ENCODE measurements at places on chromosomes 4 and X. TPM values are rescaled to one million over a fixed set of nuclear protein-coding genes. Genes with fewer than 3 reads are reported as not detected.
A peak's percentile ranks its signal among the peaks of the same experiment; 100 is the strongest.

DNA sequence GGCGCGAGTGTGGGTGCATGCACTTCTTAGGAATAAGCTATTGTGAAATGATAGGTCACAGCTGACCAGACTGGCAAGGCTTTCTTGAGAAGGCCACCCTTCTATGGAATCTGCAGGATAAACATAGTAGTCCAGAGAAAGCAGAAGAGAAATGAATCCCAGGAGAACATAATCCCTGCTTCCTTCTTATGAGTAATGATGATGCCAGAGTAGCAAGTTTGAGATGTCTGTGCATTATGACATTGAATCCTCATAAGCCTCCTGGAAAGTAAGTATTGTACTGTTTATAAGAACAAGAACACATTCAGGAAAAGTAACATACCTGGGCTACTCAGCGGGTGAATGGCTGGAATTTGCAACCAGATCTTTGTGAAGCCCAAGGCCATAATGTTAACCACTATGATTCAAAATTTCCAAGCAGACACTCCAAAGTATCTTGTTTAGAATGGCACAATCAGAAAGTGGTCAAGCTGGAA is 272.1 kb upstream of the HS3ST1 start:
- ATAC-seq = no peak

DNA sequence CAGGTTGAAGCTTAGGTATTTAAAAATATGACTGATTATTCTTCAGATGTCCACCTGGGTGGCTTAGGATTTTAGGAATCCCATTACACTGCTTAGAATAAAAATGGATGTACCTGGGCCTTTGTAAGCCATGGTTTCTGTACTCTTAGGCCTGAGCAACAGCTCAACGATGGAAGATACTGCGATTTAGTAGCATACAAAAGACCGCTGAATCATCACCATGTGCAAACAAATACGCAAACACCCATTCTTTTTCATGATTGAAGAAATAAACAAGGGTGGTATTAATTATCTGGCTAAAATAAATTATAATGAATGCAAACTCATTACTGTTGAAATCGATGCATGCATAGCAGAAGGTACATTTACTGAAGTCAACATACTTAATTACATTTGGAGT is 188.9 kb downstream of the ZNF330 start:
- no peak for ATAC-seq

- no peak for ATAC-seq
Measured at GRCh38 chr4:112026058-112026457, 119.2 kb upstream of the FAM241A start.

- no peak for ATAC-seq
Measured at GRCh38 chrX:136936183-136936549, 55.6 kb upstream of the RBMX start.

The ZNF185 gene
- total RNA-seq = 4.2 TPM

The PAGE4 gene
- 4.6 TPM for total RNA-seq

The TEX13C gene
- not detected for total RNA-seq

- no peak for ATAC-seq
Measured at GRCh38 chr4:6355052-6355451, 85.4 kb downstream of the WFS1 start.

DNA sequence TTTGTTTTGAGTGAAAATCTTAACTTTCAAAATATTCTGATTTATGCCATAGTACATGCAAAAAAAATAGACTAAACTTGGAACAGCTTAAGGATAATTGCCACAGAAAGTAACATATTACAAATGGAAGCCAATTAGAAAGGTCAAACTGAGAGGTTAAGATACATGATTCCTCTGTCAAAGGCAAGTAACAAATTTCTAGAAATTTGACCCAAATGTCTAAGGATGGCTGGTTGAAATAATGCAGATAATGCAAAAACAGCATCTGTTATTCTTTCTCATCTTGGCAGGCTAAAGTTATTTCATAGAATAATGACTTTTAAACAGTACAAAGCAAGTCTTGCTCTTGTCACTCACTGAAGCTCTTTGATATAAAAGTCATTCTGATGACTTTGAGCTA is 10.5 kb downstream of the FGF5 start:
- ATAC-seq = no peak

DNA sequence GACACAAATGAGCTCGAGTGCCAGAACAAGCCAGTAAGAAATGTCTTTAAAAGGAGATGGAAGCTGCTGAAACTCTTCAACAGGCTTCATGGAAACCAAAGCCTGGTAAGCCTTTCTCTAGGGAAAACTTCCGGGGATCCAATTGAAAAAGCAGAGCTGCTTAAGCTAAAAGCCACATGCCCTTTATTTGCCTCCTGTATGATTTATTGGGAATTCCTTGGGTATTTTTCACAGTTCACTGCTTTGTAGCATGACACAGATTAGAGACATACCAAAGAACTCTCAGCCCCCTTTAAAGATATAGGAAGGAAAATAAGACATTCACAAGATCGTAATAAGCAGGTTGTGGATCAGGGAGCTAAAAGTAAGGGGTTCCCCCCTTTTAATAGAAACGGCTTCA is 6.5 kb upstream of the ARHGAP6 start:
- no peak for ATAC-seq

DNA sequence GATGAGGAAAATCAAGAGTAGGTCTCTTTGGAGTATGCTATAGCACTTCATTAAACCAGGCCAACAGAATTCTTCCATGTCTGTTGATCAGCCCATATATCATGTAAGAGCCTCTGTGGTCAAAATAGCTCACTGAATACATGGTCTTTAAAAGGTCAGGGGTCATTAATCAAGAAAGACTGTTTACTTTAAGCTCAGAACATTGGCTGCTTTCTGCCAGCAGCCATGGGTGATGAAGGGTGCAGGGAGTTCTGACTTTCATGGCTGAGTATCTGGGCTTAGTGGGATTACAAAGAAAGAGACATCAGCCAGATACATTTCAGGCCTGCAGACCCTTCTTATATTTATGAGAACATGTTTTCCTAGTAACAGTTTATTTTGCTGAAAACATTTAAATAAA is 7.1 kb upstream of the C4orf54 start:
- no peak for ATAC-seq

The PPP2R3B gene
- total RNA-seq = 5.4 TPM

The SPIN2B gene
- total RNA-seq = 7.4 TPM

GRCh38 chr4:54707406-54707805 is 49.6 kb downstream of the KIT start:
- ATAC-seq = no peak

The CXCL9 gene
- total RNA-seq = not detected

- ATAC-seq = no peak
Measured at GRCh38 chr4:113276464-113277170, 227.2 kb downstream of the ANK2 start.

DNA sequence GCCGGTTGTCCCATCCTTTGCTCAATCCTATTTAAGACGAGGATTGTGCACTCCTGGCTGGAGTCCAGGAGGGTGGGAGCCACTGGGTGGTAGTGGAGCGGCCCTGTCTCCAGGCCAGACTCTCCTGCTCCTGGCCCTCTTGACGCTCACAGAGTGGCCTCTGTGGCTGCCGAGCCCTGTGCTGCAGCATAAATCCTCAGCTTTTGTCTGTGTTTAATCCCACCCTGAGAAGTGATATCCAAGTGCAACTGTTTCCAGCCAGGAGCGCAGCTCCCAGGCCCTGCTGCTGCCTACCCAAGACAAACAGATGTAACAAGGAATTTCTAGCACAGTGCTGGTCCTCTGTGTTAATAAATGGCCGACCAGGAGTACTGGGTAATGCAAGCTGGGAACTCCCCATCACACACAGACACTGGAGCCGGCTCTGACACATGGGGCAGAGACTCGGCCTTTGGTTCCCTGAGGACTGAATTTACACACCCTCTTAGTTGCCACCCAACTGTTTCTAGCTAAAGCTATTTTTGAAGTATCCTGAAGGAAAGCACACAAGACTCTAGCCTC is 85.3 kb downstream of the GATB start:
- ATAC-seq = peak; percentile 35

DNA sequence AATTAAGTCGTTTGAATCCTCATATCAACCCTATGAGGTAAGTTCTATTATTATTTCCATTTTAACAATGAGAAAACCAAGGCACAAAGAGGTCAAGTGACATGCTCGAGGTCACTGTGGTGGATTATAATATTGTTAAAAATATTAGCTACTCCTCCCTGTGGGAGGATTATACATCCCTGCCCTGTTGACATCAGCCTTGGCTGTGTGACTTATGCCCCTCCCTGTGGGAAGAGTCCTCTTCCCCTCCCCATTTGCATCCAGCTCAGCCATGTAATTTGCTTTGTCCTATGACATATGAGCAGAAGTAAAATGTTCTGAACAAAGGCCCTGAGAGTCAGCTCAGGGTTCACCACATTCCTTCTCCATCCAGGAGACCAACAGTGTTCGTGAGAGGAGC is 152.7 kb upstream of the ZIC3 start:
- no peak for ATAC-seq

The ATP2B3 gene
- total RNA-seq = 0.37 TPM

DNA sequence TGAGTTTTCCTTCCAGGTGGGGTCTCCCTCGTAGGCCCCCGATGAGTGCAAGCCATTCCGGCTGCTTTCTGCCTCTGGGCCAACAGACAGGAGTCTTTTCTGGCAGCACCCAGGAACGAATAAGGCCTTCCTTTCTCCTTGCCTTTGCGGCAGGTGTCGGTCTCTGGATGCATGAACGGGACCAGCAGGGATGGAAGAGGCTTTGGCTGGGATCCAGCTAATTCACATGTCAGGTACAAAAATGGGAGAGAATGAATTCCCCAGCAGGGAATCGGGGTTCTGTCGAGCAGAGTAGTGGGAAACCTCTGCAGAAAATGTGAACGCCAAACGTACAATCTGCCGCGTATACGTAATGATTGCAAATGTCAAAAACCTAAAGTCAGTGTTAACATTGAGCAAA is 146.1 kb upstream of the TBL1X start:
- no peak for ATAC-seq

The ITIH6 gene
- total RNA-seq = 0.07 TPM

DNA sequence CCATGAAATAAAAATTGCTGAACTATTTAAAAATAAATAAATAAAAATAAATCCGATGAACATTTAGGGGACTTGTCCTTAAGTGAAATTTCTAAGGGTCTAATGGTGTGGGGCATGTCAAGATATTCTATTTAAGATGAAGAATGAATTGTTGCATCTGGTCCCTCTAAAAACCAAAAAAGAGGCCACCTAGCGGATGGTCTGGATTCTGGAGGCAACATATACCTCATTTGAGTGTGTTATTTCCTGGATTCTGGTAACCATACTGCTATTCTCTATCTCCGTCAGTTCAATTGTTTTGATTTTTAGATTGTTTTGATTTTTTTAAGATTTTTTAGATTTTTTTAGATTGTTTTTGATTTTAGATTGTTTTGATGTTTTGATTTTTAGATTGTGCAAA is 28.3 kb downstream of the AGTR2 start:
- no peak for ATAC-seq

GRCh38 chr4:85050736-85051135 is 84.2 kb upstream of the WDFY3 start:
- ATAC-seq = no peak

The LAMP2 gene
- total RNA-seq = 65.7 TPM

The TRAPPC11 gene
- 55.1 TPM for total RNA-seq

The ADGRG4 gene
- total RNA-seq = not detected

DNA sequence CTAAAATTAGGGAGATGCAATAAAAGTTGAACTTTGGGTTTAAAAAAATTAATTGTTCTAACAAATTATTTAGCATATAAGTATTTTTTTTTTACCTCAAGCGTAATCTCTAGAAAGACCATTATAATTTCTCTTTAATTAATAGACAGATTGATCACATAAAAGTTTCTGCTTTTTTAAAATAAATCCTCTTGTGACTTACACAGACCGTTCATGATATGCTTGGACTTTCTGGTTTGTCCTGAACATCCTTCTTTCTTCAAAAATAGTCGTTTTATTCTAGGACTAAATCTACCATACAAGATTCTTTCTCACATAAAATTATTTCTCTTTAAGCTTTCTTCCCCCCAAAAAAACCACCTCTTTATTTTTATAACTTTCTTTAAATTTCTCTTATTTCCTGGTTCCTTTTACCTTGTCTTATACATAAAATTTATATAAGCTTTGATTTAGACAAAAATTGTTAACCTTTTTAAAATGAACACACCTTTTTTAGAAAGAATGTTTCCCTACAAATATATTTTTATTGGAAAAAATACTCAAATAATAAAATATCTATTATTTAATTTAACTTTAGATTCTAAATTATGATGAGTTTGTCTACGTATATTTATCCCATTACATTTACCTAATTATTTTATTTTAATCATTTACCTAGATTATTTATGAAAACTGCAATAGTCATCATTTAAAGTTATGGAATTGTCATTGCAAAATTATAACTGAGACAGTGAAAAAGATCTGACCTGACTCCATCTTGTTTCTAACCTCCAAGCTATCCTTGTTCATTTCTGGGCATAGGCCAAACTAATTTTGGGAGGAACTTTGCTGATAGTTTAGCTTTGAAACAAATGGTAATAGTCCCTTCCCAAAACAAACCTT is 37.6 kb downstream of the PGRMC2 start:
- no peak for ATAC-seq

The TRO gene
- 4.3 TPM for total RNA-seq

- no peak for ATAC-seq
Measured at GRCh38 chrX:10098270-10098713, 58.5 kb upstream of the CLCN4 start.

GRCh38 chr4:2866891-2867290 is 23.2 kb downstream of the ADD1 start:
- ATAC-seq = no peak

DNA sequence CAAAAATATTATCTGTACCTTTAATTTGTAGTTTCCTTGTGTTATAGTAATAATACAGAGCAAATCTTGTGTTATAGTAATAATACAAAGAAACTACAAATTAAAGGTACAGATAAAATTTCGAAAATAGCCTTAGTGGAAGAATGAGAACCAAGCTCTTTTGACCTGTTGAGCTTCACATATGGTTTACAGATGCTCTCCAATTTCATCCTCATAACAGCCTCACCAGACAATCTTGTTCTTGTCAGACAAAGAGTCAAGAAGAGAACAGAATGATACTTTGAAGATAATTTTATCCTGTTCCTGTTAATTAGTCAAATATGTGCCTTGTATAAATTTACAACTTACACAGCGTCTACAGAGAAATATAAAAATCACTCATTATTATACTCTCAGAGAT is 12.8 kb downstream of the ATXN3L start:
- ATAC-seq = no peak

The LRAT gene
- total RNA-seq = not detected

GRCh38 chrX:150429594-150429993 is 66.5 kb downstream of the MAMLD1 start:
- no peak for ATAC-seq

The RRH gene
- not detected for total RNA-seq

DNA sequence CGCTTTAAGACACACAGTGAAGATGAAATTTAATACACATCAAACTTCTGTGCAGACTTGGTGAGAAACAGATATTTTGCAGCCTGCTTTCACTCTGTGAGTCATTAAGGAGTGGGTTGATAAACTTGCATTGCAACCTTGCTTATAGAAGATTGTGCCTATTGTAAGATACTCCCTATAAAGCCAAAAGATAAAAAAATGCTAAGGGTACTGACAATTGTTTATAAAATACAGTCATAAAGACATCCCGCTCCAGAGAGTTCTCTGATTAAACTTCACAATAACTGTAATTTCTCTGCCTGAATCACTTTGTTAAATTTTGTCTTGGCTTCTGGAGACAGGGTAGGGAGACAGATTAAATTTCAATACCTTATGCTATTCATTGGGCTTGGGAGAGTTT is 49.1 kb downstream of the GALNT7 start:
- ATAC-seq = no peak

- no peak for ATAC-seq
Measured at GRCh38 chrX:1093586-1094421, 118.6 kb downstream of the CRLF2 start.

- ATAC-seq = no peak
Measured at GRCh38 chrX:100407784-100408712, 2.0 kb downstream of the PCDH19 start.
